COR-L47 (cell line): ENCODE measurements at places on chromosomes 2 and 18.

GRCh38 chr18:13186687-13187086, 31.9 kb upstream of the LDLRAD4 start:
- DNase-seq = no peak

GRCh38 chr2:16727256-16727655, 61.6 kb upstream of the CYRIA start:
- no peak for DNase-seq

DNA sequence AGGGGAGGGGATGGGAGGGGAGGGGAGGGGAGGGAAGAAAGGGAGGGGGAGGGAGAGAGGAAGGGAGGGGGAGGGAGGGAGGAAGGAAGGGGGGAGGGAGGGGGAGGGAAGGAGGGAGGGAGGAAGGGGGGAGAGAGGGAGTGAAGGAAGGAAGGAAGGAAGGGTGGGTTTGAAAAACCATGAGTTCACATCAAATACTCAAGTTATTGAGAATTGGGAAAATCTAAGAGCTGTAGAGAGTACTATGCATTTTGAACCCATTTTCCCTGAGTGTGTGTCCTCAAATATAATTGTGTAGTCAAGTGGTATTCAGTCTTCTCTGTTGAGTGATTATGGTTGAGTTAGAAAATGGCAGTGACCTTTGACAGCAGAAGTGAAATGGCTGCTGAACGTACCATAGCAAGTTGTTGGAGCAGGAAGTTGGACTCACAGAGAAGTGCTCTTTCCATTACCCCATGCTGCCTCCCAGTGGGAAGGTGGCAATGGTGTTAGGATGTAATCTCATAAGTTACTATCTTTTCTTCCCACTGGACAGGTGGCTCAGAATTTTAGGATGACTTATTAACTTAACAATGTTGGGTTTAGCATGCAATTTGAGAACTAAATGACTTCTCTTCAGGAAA, 214.6 kb downstream of the SETBP1 start:
- peak; percentile 26 for DNase-seq

DNA sequence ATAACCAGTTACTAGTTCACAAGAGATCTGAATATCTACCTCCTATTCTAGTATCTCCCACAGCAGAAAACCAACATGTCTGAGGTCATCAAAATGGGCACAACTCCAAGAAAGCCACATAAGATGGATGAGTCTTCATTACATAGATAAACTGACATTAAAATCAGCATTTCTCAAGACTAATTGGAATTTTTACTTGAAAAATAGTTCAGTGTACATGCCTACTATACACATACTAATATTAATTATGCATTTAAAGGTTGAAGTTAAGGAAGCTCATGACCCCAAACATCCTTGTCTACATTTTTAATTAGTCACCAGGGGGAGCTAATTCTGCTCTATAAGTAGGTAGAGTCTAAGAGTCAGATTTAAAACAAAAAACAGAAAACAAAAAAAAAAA, 41.9 kb downstream of the ZNF521 start:
- DNase-seq = no peak

- no peak for DNase-seq
Measured at GRCh38 chr2:42754021-42754775, 9.7 kb downstream of the OXER1 start.

GRCh38 chr2:43131051-43131889, 95.1 kb downstream of the ZFP36L2 start:
- DNase-seq = peak; percentile 65

DNA sequence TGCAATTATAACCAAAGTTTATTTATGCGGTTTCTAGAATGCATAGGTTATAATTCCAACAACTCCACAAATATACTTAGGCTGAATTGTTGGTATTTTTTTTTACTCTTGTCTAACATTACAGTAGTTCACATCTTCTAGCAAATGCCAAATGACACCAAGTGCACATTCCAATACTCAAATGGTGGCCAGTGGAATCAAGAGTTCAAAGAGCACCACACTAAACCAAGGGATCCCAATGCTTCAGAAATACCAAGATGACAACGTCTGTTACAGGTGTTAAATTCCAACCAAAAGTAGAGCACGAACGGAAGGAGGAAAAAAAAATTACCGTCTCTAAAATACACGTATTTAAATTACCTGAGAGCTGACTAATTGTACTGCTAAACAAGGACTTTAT, 136.2 kb downstream of the TMEM247 start:
- DNase-seq = no peak

- no peak for DNase-seq
Measured at GRCh38 chr2:230925879-230926765, 1.1 kb upstream of the GPR55 start.

GRCh38 chr2:171531291-171531690, 9.0 kb downstream of the CYBRD1 start:
- no peak for DNase-seq
